Spinal cord (tissue), 10 donors: ENCODE measurements at places on chromosomes 3 and 15. TPM values are rescaled to one million over a fixed set of nuclear protein-coding genes. Genes with fewer than 3 reads are reported as not detected.

The TRIM59 gene
- total RNA-seq = 19.0 TPM

The GOLGA8G gene
- not detected for total RNA-seq

The FYCO1 gene
- total RNA-seq = 16.0 TPM

The PLXNB1 gene
- 37.6 TPM for total RNA-seq

The CD80 gene
- 0.20 TPM for total RNA-seq

The HIGD2B gene
- total RNA-seq = not detected

The BBX gene
- total RNA-seq = 62.1 TPM
